T-helper 1 cell (primary cell): ENCODE measurements at places on chromosomes 7 and 10.

DNA sequence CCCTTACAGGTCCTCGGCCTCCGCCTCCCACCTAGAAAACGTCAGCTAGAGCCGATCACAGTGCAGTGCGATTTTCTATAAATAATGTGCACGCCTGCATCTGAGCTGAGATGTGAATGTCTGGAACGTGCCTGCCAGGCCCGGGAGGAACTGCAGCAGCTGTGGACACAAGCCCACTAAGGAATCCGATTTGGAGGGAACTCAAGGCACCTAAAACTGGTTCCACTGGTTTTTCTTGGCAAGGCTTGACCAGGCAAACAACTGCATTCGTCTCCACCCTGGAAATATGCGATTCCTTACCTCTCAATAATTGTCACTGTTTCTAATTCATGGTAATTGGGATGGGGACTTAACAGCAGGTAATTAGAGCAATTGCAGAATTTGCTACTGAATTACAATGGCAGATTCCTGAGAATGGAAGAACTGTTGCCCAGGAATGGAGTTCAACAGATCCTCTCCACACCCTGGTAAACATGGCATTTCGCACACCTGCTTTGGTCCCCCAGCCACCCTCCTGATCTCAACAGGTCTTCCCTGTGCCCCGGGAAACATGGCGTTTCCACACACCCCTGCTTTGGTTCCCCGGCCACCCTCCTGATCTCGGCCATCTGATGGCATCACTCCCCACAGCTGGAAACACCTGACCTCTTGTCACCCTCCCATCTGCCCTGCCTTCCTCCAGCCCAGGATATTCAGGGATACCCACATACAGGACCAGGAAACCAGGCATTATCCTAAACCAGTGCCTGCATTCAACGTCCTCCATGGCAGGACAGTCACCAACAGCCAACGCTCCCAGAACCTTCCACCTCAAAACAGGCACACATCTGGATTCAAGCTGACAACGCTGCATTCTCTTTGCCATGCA, 76.0 kb downstream of the DIP2C start:
- no peak for DNase-seq

- DNase-seq: no peak
These were observed 62.2 kb downstream of the SAMD9 start for GRCh38 chr7:93055543-93056107.

- DNase-seq: no peak
These were observed 530.3 kb downstream of the ARL4A start for GRCh38 chr7:13217768-13218167.

DNA sequence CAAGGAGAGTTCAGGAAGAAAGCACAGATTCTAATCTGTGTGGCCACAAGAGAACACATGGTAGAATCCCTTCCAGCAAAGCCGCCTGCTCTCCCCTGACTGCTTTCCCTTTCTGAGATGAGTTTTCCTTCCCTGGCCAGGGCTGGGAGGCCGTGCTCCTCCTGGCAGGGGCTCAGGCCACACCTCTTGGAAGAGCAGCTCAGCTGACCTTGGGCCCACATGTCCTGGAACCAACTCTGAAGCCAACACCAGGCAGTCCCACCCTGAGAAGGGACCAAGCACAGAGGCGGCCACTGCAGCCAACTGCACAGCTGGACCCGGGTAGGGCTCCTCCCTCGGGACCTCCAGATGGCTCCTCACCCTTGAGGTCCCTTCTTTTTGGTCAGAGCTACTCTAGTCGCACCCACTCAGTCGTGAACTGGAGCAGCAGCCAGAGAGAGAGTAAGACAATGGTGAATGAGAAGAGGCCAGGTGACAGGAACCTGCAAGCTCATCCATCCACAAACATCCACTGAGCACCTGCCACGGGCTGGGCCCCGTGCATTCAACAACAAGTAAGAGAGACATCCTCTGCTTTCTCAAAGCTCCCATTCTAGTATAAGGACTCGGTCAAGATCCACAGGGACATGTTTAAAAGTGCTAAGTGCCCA, 40.3 kb downstream of the FAM53B start:
- no peak for DNase-seq

- DNase-seq: no peak
These were observed 280.1 kb downstream of the FRMD4A start for GRCh38 chr10:14050598-14050997.
